Lung microvascular endothelial cell (primary cell): ENCODE measurements at places on chromosomes 7 and 10. TPM values are rescaled to one million over a fixed set of nuclear protein-coding genes. Genes with fewer than 3 reads are reported as not detected.

Gene HABP2
- under 0.01 TPM in 1 of 2 replicates, not detected in the other for total RNA-seq

Gene KEL
- not detected in 2 replicates for total RNA-seq

Gene KCNMA1
- 0.87 TPM in 1 of 2 replicates, not detected in the other for total RNA-seq

- DNase-seq, result no peak
These were observed 43.3 kb downstream of the RTKN2 start for GRCh38 chr10:62225362-62225761.

- DNase-seq, result no peak
These were observed 19.0 kb downstream of the GPR146 start for GRCh38 chr7:1063361-1063760.

GRCh38 chr10:7457478-7458316 is 46.9 kb upstream of the SFMBT2 start:
- DNase-seq, result no peak

DNA sequence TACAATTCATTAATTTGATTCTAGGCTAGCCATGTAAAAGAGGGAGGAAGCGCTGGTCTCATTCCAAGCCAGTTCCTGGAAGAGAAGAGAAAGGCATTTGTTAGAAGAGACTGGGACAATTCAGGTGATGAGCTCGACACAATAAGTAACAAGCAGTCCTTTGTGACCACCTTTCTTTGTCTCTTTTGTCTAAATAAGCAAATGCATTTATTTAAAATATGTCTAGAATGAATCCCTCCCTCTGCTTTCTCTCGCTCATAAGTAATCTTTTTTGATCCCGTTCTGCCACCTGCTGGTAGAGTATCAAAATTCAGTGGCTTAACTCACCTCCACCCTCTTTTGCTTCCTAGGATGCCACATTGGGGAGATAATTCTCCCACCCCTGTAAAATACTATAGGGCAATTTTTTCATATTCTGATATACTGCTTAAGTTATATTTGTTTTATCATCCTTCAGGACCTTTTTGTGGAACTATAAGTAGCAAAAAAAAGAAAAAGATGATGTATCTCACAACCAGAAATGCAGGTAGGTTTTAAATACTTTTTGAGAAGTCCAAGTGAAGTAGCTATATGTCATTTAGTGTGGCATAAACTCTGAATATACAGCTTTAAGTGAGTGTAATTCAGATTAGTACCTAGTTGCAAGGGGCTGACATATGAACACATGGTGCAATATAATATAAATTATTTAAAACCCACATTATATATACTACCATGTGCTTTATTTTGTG is 91.5 kb downstream of the GSDME start:
- peak; percentile 73 for DNase-seq

GRCh38 chr10:6780008-6780677 is 200.1 kb upstream of the PRKCQ start:
- DNase-seq, result no peak

DNA sequence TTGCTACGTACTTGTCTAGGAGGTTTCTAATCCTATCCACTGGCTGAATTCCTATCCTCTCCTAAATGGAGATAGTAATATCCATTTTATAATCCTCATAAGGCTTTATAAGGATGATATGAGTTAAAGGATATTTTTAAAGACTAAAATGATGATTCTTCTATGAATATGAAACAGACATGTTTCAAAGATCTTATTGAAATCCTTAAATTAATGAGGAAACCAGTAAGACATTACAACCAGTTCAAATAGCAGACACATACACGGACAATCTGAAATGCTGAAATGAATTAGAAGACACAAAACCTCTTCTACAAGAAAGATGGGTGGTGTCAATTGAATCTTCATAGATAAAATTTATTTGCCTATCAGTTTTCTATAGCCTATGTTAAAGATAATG is 132.9 kb upstream of the ANK3 start:
- no peak for DNase-seq

- peak; percentile 5 for DNase-seq
These were observed 730.5 kb downstream of the ZWINT start for GRCh38 chr10:55630491-55631056.

- DNase-seq, result peak; percentile 62
These were observed 1.2 kb upstream of the PFKFB3 start for GRCh38 chr10:6201516-6201975.

GRCh38 chr10:35961501-35961900 is 319.4 kb upstream of the FZD8 start:
- no peak for DNase-seq

GRCh38 chr7:16051561-16052255 is 365.2 kb upstream of the MEOX2 start:
- no peak for DNase-seq

GRCh38 chr10:132434405-132435005 is 37.5 kb downstream of the PWWP2B start:
- peak; percentile 38 for DNase-seq
